ENCODE measurements at places on chromosomes 7 and 10.

DNA sequence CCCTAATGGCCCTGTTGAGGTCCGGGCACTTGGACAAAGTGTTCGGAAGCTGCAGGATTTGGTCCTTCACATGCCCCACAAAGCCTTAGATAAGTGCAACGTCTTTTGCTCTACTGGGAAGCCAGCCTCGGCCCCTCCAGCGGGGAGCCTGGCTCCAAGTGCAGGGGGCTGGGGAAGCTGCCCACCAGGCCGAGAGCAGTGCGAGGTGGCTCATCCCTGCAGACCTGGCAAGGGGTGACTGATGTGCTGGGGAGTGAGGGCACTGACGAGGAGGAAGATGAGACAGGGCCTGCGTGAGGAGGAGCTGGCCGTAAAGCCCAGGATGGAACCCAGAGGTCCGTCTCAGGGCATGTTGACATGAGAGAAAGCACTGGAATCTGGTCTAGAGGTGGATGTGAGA, 135.8 kb upstream of the NPS start:
- no peak for DNase-seq

DNA sequence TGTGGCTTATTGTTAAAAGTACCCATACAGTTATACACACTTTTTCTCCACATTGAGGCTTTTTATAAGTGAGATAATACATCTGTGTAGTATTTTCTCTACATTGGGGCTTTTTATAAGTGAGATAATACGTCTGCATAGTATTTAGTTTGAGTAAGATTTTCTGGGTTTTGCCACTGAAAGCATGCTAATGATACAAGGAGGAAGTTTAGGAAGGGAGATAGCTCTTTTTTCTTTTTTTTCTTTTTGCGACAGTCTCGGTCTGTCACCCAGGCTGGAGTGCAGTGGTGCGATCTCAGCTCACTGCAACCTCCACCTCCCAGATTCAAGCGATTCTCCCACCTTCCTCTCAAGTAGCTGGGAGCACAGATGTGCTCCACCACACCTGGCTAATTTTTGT, 13.3 kb downstream of the FAM107B start:
- DNase-seq = no peak

GRCh38 chr7:131652934-131653333, 96.5 kb upstream of the PODXL start:
- DNase-seq = peak; percentile 47

DNA sequence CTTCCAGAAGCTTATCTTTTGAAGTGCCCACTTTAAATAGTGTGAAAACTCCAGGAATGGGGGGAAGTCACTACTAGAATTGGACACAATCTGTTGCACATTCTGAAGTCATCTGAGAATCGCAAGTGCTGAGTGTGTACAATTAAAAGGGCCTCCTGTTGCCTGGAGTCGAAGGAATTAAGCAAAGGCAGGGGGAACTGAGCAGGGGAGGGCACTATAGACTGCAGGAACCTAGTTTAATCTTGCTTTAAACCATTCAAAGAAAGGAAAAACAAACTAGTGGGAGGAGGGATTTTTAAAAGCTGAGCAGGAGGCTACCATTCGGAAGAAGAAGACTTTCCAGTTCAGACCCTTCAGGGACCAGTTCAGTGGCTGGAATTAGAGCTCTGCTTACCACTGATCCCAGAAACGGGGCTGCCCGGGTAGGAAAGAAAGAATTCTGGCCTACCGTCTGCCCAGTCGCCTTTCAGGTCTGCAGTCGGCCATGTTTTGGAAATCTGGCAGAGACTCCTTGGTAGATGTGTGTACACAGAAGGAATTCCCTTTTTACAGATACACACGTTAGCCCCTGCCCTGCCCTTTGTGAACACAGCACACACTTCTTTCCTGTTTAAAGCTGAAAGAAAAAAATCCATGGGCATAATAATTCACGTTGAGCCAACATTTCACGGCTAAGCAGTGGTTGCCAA, 610.6 kb upstream of the FOXK1 start:
- DNase-seq = no peak

- peak; percentile 16 for DNase-seq
Measured at GRCh38 chr10:96133135-96133534, 3.0 kb downstream of the ZNF518A start.

All from A172 (cell line).